Activated CD4-positive, alpha-beta T cell treated with anti-CD3 and anti-CD28 coated beads, Interleukin-10, Interleukin-2, amounts not matched to agents 100 ng/mL and 50 ng/mL, durations not matched to agents 16 hours and 8 hours (primary cell): ENCODE measurements at places on chromosomes 12 and 14.

DNA sequence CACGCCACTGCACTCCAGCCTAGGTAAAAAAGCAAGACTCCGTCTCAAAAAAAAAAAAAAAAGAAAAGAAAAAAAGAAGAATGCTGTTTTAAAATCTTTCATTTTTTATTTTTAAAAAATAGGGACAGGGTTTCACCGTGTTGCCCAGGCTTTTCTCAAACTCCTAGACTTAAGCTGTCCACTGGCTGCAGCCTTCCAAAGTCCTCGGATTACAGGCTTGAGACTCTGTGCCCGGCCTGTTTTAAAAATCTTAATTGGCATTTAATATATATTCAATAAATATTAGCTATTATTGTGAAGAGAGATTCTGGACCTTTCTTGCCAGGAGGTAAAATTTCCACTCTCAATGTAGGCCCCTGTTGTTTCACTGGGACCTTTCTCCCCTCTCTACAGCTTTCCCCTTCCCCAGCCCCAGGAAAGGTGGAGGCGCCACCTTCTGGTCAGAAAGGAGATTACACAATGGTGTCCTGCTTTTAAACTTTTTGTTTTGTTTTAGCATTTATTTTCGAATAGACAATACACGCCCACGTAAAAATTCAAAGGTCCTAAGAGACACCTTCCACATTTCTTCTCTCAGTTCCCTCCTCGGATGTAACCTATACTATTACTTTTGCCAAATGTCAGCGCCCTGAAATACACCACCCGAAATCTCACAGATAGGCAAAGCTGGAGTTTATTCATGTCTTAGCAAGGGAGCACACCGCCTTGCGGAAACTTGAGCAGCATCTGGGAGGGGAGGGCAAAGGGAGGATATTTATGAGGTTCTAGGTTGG is 23.8 kb upstream of the PHC1 start:
- peak; percentile 68 for DNase-seq

GRCh38 chr12:76274420-76275083 is 73.7 kb downstream of the BBS10 start:
- DNase-seq: peak; percentile 82

DNA sequence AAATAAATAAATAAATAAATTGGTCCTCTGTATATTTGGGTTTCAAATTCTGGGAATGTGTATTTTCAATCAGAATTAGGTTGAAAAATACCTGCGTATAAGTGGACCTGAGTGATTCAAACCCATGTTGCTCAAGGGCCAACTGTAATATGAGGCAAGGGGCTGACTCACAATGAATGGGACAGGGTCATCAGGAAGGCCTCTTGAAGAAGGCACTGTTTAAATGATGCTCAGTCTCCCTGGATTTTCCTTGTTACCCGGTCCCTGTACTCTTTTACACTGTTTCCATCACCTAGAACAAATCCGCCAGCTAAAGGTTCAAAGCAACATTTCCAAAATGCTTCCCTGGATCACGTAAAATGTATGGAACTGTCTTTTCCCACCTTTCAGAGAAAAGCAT is 3.8 kb downstream of the PSMB5 start:
- no peak for DNase-seq

DNA sequence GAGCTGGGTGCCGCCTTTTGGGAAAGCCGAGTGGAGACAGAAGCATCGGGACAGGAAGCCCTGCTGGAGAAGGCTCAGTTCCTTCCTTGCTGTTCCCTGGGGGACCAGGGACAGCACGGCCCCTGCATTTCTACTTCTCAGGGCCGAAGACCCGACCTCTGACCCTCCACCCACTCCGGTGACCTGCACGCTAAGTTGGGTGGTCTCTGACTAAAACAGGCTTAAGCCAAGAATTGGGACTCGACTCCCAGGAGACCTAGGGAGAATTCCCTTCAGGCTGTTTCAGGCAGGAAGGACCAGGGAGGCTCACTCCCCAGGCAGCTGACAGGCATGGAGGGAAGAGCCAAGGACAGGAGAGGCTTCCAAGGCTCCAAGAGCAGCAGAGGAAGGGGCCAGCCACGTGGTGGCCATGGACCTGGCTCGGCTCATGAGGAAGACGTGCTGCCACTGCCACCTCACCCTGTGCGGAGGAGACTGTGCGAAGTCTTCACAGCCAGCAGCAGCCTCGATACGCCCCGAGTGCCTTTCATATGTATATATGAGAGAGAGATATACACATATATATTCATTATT is 43.9 kb downstream of the DCAF4 start:
- DNase-seq: no peak

- no peak for DNase-seq
Measured at GRCh38 chr12:132185705-132186104, 41.4 kb downstream of the NOC4L start.

DNA sequence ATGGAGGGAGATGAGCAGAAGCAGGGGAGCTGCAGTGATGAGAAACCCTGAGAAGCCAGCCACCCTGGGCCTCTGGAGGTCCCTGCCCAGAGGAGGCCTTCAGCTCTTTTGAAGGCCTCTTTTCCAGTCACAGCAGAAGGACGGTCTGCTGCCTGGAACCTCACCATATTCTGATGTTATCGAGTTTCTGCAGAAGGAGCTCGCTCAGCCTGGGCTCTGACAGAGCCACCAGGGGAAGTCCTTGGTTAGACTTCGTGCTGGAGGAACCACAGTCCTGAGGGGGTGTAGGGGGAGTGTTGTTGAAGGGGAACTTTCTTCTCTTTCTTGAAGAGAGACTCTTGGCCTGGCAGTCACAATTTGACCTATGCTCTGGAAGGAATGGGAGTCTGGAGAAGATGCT is 25.1 kb upstream of the BATF start:
- DNase-seq: peak; percentile 73

- DNase-seq: no peak
Measured at GRCh38 chr14:99654235-99654985, 9.5 kb downstream of the HHIPL1 start.

- DNase-seq: no peak
Measured at GRCh38 chr12:44184499-44185206, 348.8 kb downstream of the TMEM117 start.

- DNase-seq: no peak
Measured at GRCh38 chr14:92650581-92651105, 97.8 kb downstream of the LGMN start.

DNA sequence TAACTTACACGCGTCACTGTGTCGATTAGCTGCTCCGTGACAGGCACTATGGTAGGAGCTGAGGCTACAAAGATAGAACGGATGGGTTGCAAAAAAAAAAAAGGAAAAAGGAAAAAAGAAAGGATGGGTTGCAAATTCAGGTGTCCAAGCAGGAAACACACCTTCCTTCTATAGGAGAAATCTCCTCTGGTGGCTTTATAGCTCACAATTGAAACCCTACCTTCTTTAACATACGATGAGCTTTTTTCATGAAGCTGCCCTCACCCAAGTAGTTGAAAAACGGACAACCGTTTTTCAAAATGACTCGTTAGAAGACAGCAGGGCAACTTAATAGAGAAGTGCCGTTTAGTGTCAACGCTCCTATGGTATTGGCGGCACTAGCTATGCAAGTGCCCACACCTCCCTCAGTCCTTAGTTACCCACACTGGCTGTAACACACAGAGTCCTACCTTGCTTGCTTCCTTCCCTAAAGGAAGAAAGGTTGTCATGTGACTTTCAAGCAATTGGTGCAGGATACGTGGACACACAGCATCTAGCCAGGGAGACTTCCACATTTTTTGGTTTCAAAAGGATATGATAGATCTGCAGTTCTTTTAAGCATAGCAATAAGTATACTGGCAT is 682 bp upstream of the TRIP11 start:
- DNase-seq: peak; percentile 59

- no peak for DNase-seq
Measured at GRCh38 chr12:64678248-64678647, 68.0 kb downstream of the RASSF3 start.

DNA sequence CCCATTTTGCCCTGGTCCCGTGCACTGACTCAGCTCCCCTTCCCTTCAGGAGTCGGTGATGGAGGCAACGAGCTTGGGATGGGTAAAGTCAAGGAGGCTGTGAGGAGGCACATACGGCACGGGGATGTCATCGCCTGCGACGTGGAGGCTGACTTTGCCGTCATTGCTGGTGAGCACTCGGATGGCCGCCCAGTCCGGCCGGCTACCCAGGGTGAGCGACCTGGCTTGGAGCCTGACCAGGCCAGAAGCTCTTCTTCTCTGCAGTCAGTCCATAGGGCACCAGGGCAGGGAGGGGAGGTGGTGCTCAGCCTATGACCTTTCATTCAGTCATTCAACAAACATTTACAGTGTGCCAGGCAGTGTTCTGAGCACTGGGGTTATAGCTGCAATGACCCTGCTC is 39.8 kb downstream of the GPR68 start:
- DNase-seq: no peak

DNA sequence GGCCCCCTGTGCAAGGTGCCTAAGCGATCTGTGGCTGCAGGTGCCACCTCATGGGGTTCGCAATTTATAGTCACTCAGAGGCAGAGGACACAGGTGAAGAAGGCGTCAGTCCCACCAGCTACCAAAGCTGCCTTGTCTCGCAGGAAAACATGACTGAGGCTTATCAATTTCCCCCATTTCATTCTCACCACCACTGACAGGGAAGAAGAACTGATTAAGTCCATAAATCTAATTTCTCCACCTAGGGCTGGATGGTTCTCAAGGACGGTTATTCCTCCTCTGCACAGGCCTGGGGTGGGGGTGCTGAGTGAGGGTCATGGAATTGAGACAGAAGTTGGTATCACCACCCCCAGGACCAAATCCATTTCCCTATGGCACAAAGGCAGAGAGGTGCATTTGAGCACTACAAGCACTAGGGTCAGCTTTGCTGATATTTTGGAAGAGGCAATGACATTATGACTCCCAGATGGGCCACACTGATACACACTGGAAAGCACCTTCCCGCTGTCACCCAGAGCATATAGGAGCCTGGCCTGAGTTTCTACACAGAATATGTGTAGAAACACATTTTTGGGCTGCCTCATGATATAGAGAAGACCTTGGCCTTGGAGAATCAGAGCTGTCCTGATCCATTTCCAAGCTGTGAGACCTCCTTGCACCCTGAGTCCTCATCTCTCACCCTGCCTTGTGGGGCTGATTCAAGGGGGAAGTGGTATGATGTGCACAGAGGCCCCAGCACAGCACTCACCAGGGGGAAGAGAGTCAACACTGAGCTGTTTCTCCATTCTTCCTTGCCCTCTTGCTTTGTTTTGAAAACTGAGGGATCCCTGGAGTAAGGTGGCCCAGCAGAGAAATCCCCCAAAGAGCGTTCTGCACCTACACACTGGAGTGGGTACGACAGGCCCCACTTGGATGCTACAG is 59.4 kb downstream of the PITPNM2 start:
- no peak for DNase-seq

- no peak for DNase-seq
Measured at GRCh38 chr12:58026426-58026825, 85.1 kb downstream of the ATP23 start.

DNA sequence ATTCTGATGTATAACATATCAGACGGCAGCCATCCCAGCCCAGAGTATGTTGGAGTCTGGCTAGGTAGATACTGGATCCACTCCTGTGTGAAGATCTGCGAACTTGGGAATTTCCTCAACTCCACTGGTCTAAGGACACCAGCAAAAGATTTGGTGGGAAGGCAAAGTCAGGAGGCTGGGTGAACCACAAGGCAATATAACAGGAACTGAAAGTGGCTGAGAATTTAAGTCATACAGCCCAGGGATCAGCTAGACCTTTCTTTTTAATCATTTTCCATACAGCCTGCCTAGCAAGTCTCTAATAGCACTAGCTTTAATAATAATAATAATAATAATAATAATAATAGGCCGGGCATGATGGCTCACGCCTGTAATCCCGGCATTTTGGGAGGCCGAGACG is 34.8 kb downstream of the BRAP start:
- DNase-seq: no peak

- no peak for DNase-seq
Measured at GRCh38 chr12:118189741-118190191, 53.8 kb downstream of the PEBP1 start.

- no peak for DNase-seq
Measured at GRCh38 chr14:52856139-52856538, 64.7 kb upstream of the GNPNAT1 start.

- DNase-seq: no peak
Measured at GRCh38 chr12:33439587-33440011, at the start of gene SYT10. SYT10 (minus strand) TSS chr12:33439819; CDS start chr12:33439522, 297 bp downstream.

DNA sequence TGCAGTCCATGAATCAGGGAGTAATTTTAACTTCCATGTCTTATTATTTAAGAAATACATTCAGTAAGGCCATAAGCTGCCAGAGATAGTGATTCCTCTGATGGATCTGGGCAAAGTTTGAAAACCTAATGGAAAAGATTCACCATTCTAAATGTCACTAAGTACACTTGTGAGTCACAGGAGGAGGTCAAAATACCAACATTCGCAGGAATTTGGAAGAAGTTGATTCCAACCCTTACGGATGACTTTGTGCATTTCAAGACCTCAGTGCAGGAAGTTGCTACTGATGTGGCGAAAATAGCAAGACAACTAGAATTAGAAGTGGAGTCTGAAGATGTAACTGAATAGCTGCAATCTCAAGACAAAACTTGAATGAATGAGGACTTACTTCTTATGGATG is 69.8 kb downstream of the OSBPL8 start:
- no peak for DNase-seq

DNA sequence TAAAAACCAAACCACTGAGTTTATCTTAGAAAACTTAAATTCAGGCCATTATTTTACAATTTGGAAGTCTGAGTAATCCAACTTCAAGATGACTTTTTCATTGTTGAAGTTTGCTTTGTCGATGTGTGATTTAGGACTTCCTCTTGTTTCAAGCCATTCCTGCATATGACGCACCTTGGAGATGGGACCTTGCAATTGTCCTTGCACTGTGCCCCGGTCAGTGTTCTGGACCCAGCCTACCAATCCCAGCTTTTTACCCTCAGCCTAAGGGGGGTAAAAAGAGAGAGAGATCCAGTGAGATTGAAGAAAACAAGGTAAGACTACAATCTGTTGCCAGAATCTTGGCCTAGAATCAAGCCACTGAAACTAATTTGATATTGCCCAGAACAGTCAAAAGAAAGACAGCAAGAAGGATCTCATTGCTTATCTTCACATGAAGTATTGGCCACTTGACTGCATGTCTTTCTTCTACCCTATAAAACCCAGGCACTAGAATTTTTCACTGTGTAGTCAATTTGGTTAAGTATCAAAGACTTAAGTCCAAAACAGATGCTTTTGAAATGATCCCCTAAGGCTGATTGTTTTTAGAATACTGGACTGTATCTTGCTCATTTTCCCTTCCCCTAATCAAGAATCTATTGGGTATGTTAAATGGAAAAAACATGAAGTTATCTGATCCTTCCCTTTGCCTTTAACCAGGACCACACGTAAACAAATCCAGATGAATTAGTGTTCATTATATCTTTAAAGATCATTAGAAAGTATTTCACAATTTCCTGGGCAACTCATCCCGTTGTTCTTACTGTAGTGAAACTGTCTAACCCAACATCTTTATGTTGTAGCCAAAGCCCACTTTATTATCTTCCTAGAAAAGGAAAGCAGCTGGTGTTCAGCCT is 2.4 kb upstream of the MLH3 start:
- DNase-seq: no peak

- no peak for DNase-seq
Measured at GRCh38 chr14:34355584-34356263, 106.3 kb downstream of the SPTSSA start.
